Activated T-helper 17 cell treated with anti-CD3 and anti-CD28 coated beads, Interleukin-2, amount 50 U/mL, for 72 hours (primary cell): ENCODE measurements at places on chromosomes 3 and 15. TPM values are rescaled to one million over a fixed set of nuclear protein-coding genes. Genes with fewer than 3 reads are reported as not detected.

- no peak for ATAC-seq
Measured at GRCh38 chr3:16071206-16071605, 103.3 kb upstream of the GALNT15 start.

GRCh38 chr15:85499371-85499887 lies 119.0 kb downstream of the AKAP13 start:
- ATAC-seq, result no peak

DNA sequence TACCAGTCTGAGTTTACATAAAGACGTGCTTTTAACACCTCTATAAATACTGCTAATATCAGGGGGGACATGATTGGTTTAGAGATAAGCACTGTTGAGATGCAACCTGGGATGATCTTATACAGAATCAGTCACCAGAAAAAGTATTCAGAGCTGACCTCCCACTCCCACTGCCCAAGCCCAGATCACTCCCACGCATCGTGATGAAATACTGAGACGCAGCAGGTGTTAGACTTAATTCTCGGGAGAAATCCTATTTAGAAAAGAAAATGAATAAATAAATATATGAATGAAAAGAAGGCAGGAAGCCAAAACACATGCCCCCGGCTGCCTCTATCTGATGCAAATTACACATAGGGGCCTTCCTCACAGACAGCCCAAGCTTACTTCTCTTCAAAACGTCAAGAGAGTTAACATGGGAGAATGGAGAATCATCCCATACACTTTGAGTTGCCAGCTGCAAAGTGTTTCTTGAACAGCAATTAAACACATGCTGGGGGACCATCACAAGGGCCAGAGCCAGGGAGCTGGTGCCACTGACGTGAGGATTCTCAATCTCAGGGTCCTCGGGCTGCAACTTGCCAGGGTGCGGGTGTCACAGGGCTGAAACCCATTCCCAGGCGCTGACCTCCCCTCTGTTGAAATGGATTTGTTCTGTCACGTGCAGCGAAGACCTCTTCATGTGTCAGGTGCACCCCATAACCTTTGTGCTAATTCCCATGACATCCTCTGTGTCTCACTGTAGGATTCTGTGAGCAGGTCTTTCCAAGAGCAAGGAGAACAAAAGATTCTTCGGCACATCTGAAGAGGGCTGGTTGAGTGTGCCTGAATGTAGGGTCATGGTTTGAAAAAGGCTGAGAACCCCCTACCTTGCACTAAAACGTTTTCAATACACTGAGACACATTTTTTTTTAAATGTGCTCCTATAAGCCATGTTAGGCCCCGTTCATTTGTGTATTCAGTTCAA lies 764.2 kb upstream of the ARRDC4 start:
- ATAC-seq, result no peak

DNA sequence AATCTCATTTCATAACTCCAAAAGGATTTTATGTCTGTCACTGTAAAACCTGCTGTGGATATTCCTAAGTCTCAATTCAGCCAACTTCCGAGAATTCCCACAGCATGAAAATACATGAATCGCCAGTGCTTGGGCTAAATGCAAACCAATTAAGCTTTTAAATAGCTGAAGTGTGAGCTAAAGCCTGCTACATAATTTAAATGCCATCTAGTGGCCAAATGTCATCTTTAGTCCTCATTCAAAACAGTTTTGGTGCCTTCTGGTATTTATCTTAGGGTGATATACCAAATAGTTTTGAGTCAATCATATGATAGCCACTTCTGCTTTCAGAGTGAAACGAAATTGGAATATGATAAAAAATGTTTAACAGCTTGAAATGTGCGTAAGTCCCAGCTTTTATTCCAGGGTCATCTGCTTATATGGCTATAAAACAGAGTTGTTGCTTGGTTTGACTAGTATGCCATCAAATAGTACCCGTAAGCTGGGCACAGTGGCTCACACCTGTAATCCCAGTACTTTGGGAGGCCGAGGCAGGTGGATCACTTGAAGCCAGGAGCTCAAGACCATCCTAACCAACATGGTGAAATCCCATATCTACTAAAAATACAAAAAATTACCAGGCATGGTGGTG lies 41.8 kb upstream of the CCNL1 start:
- no peak for ATAC-seq

DNA sequence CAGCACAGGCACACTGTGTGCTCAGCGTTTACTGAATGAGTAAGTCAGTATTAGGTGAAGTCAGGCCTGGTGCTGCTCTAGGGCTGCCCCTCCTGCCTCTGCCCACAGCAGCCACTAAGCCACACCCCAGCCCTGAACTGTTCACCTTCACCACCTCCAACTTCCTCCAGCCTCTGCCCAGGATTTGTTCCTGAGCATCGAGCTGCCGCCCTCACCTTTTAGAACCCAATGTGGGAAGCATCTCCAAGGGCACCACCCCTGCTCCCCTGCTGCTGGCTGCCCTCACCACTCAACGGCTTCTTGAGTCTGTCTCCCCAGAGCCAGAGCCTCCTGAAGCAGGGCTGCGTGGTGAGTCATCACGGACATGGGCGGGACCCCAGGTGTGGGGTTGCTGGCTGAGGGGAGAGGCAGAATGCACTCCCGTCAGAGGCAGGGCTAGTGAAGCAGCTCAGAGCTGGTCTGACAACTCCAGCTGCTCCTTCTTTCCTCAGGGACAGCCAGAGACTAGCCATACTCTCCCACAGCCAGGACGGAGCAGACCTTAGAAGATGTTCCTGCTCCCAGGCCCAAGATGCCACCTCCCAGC lies 5.8 kb downstream of the HYAL2 start:
- peak; percentile 80 for ATAC-seq

- no peak for ATAC-seq
Measured at GRCh38 chr3:35505772-35506171, 133.6 kb upstream of the ARPP21 start.

DNA sequence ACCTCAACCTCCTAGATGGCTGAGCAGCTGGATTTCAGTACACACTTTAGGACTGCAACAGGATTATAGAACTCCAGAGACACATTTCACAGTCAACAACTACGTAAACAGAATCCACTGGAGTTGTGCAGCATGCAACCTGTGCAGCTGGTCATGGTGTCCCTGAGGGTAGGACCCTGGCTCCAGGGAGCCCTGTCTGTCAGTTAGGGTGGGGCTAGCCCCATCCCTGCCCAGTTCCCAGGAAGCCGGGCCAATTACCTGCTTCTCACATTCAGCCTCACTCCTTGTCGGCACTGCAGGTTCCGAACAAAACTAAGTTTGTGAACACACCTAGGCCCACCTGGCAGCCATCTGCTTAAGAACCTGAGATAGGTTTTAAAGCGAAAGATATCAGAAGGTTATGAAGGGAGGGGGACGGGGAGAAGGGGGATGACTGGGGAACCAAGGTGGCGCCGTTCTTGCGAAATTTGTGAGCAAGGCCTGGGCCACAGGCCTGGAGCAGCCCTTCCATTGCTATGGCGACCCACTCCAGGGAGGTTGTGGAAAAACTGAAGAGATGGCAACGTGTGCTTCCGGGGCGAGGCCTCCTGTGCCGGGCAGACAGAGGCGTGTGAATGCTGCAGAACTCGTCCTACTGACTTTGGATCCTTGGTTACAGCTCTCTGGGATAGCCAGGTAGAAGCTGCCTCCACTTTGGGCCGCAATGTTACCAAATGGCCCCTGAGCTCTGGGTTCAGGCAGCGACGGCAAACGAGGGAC lies 25.3 kb downstream of the ACSBG1 start:
- no peak for ATAC-seq

GRCh38 chr15:89785064-89785773 lies 9.1 kb downstream of the MESP2 start:
- ATAC-seq, result no peak

DNA sequence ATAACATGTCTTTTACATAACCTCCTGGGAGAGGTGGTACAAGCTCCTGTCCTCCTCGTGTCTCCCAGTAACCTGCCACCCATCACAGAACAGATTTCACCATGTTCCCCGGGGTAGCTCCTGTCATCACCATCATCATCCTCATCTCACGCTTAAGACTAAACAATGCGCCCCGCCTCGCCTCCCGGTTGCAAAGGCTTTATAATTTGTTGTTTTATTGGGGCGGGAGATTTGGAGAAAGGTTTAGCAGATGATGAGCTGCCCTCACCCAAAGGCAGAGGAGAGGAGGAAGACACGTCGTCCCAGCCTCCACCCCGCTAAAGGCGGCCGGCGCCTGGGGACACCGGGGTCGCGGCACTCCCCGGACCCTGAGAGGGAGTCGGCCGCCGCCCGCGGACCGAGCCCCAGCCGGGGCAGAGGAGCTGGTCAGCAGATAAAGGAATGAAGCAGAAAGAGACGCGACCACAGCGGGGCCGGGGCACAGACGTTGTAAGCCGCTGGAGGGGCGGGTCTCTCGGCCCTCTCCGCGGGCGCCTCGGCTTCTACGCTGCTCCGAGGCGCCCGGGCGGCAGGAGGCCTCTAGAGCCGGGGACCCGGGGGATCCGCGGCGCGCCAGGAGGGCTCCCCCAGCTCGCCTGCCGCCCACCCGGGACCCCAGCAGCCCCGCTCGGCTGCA lies 589 bp downstream of the HERC1 start:
- peak; percentile 61 for ATAC-seq

DNA sequence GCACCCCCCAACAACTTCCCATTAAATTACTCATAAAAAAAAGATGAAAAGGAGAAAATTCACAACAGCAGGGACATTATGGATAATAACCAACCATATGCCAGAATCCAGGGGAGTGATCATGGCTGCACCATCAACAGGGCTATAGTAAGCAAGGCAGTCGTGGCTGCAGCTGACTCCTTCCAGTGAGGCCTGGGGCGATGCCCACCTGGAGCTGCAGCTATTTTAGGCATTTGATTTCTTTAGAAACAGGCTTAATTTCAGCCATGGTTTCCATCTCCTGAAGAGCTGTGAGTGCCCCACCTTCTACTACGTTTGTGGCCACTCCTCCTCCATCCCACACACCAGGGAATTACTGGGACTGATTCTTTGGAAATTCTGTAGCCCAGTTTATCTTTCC lies 84.0 kb downstream of the MINAR1 start:
- no peak for ATAC-seq

DNA sequence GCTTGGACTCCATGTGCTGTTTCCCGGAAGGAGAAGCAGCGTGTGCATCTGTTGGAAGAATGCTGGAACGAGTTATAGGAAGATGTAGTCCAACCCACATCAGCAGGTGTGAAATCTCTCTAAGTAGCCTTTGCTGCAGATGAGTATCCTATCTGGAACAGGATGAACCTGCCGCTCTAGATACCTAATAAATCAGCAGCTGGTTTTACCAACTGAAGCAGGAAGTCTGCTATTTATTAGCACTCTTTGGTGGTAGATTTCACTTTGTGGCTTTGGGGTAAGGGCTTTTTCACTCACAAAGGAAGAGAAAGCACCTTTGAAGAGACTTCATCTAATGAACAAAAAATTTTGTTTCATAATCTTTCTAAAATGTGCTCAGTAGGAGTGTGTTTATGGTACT lies 66.4 kb downstream of the DCUN1D1 start:
- ATAC-seq, result no peak

DNA sequence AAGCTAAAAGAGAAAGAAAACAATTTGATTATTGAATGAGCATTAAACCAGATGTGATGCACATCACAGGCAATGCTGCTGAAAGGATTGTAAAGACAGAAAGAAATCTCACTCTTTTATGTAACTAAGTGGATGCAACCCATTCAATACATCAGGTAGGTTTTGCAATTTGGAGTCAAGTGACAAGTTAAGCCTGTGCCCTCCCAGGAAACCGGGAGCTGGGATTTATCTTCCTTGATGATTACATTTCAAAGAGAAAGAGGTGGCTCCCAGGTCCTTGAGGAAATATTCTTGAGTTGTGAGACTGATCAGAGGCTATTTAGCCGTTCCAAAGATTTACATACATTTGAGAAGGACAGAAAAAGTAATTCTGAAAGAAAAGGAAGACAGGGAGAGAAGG lies 219.0 kb upstream of the PROK2 start:
- no peak for ATAC-seq

DNA sequence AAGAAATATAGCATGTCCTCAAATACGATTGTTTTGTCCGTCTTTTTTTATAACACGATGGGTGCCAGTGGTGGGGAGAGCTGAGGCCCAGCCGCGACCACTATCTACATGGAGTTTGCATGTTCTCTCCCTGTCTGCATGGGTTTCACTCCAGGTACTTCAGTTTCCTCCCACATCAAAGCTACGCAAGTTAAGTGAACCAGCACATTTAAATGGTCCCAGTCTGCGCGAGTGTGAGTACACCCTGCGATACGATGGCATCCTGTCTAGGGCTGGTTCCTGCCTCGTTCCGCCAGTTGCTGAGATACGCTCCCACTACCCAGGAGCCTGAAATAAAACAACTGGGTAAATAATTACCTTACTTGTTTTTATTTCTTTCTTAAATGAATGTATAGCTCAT lies 40.6 kb downstream of the ATP13A3 start:
- ATAC-seq, result no peak

DNA sequence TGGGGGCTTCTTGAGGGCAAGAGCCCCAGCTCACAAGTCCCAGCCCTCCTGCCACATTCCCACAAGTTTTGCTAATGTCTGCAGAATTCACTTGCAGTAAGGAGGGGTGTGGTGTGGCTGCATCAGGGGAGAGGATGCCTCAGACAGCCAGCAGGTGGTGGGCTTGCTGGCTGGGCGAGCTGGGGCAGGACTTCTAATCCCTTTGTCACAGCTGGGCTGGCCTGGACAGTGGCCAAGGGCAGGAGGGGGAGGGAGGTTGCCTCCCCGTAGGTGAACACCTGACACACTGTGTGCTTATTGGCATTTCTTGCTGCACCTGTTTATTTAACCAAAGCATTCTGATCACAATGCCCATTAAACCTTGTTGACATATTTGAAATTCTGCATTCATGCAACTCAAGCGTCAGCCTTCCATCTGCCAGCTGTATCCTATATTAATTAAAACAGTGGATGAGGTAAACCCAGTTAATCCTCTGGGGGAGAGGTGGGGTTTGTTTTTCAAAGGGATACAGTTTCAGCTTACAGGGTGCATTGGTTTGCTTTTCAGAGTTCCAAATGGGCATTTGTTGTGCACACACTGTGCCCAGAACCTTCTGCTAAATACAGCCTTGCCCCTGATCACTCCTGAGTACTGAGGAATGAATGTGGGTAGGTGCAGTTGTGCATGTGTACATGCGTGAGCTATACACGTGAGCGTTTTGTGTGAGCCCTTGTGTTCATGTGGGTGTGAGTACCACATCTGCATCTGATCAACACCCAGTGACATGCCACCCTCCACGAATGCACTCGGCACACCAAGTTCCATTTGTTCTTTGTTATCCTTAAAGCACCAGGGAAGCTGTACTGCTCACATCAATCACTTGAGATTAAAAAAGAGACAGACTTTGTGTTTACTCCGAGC lies 268.7 kb downstream of the XXYLT1 start:
- ATAC-seq, result peak; percentile 50

- ATAC-seq, result no peak
Measured at GRCh38 chr3:150697646-150698045, 6.1 kb downstream of the ERICH6 start.

DNA sequence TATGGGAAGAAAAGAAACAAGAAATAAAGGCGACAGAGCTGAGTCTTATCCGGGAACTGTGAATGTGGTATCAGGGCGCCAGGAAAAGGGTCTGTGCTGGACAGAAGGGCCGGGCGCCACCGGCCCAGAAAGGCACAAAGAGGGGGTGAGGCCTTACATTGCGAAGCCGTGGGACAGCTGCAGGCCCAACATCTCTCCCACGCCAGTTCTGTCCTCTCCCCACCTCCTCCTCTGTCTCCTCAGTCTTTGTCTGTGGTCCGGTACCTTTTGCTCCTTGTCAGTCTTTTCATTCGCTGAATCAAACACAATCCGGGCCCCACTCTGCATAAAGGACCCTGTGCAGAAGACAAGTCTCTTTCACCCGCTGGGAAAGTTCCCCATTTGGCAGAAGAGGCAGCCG lies 81.8 kb downstream of the LRIG1 start:
- ATAC-seq, result no peak

Gene CCDC32
- total RNA-seq, result 34.9 TPM

Gene TRMT10C
- total RNA-seq, result 49.9 TPM

Gene CTXN2
- 0.11 TPM for total RNA-seq

Gene FRMD5
- total RNA-seq, result 0.26 TPM

Gene SLC25A38
- total RNA-seq, result 21.3 TPM

Gene KBTBD13
- total RNA-seq, result not detected
